Right lobe of liver (tissue), 6 donors: ENCODE measurements at places on chromosomes 1 and 21. TPM values are rescaled to one million over a fixed set of nuclear protein-coding genes. Genes with fewer than 3 reads are reported as not detected.

DNA sequence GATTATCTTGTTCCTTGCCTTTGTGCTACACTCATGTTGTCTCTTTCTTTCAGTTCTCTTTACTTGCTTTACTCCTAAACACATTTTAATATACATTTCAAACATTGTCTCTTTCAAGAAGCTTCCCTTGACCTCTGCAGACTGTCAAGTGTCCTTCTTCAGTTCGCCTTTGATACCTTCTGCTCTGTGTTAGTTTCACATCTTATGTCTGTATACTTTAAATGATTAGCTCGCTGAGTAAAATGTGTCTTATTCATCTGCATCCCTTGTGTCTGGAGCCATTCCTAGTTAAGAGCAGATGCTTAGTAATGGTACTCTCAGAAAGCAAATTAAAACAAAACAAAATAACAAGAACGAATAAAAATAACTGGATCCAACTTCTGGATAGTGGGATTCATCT, 303.3 kb downstream of the S1PR1 start:
- no peak for DNase-seq
- no peak overlapping the region for H3K4me3 ChIP-seq
- no peaks in the 10 kb centered on the region for H3K4me1 ChIP-seq
- no peaks in the 10 kb centered on the region for H3K36me3 ChIP-seq
- no peaks in the 10 kb centered on the region for H3K27me3 ChIP-seq
- H3K27ac ChIP-seq, result no peak overlapping the region

DNA sequence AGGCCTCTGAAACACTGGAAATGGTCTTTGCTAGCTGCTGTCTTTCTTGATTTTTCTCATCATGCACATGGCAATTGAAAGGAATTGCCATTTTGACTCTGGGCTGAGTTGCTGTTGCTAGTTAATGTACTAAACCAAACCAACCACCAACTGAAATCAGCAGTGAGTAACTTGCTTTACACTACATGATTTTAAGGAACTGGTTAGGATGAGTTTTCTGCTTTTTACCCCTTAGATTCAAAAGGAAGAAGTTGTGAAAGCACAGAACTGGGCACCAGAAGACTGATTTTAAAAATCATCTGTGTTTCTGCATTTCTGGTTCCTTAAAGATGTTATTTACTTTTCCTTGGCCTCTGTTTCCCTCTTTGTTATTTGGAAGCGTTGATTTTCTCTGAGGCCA, 361.9 kb downstream of the HLX start:
- DNase-seq, result no peak
- H3K36me3 ChIP-seq, result no peaks in the 10 kb centered on the region
- H3K27me3 ChIP-seq, result no peaks in the 10 kb centered on the region
- H3K4me3 ChIP-seq, result no peak overlapping the region
- H3K27ac ChIP-seq, result no peak overlapping the region

DNA sequence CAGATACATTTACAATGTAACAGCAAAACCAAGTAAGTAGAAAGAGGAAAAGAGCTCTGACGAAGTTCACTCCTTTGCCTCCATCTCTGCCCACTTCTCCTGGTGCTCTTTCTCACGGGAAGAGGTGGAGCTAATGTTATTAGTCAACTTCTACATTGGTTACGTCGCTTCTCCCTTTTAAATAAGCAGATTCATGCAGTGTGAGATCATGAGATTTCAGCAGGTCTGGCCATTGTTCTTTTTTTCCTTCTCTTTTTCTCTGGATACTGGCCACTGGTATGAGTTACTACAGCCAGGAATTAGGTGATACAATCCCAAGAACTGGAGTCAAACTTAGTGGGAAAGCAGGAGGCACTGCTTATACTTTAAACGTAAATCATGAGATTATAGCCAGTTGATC, 207.1 kb downstream of the AKT3 start:
- no peak overlapping the region for H3K4me3 ChIP-seq
- H3K27me3 ChIP-seq, result no peaks in the 10 kb centered on the region
- DNase-seq, result no peak
- no peak overlapping the region for H3K27ac ChIP-seq
- H3K36me3 ChIP-seq, result no peaks in the 10 kb centered on the region

GRCh38 chr21:15992171-15992570, 262.4 kb downstream of the USP25 start:
- no peaks in the 10 kb centered on the region for H3K36me3 ChIP-seq
- no peak overlapping the region for H3K27ac ChIP-seq
- DNase-seq, result no peak
- no peak overlapping the region for H3K4me3 ChIP-seq

- no peak for DNase-seq
- H3K27me3 ChIP-seq, result peaks cover 29% of the 10 kb centered on the region
- H3K4me1 ChIP-seq, result no peaks in the 10 kb centered on the region
Measured at GRCh38 chr1:47440599-47441081, 2.8 kb downstream of the FOXD2 start.

DNA sequence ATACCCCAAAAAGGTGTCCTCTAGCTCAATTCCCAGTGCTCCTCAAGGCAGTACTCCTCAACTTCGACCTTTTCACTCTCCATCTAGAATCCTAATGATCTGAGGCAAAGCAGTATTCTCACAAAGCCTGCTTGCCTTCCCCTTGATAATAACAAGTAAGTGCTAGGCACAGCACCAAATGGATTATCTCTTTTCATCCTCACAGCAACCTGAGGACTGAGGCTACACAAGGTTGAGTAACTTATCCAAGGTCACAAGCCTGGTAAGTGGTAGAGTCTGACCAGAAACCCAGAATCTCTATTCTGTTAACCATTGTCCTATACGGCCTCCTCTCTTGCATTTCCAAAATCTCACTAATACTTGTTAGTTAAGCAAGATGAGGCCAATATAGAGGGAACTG, 5.1 kb downstream of the SYDE2 start:
- H3K4me1 ChIP-seq, result no peaks in the 10 kb centered on the region
- DNase-seq, result no peak
- no peaks in the 10 kb centered on the region for H3K27me3 ChIP-seq
- H3K36me3 ChIP-seq, result no peaks in the 10 kb centered on the region

DNA sequence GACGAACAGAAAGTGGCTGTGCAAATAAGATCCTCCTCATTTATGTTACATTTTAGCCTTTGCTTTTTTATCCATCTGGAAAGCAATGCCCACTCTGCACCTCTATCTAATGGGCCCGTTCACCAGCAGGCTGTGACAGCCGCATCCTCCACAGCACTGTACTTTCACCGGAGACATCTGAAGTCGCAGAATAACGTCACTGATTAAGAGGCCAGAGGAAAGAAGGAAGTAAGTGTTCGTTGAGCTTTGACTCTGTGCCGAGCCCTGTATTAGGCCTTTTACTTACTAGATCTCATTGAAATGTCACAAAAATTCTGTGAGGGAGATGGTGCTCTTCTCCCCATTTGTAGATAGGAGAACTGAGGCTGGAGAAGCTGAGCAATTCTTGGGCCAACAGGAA, 62.3 kb downstream of the KAZN start:
- H3K4me1 ChIP-seq, result no peaks in the 10 kb centered on the region
- no peak for DNase-seq
- H3K4me3 ChIP-seq, result no peak overlapping the region
- H3K27ac ChIP-seq, result no peak overlapping the region
- no peaks in the 10 kb centered on the region for H3K36me3 ChIP-seq

DNA sequence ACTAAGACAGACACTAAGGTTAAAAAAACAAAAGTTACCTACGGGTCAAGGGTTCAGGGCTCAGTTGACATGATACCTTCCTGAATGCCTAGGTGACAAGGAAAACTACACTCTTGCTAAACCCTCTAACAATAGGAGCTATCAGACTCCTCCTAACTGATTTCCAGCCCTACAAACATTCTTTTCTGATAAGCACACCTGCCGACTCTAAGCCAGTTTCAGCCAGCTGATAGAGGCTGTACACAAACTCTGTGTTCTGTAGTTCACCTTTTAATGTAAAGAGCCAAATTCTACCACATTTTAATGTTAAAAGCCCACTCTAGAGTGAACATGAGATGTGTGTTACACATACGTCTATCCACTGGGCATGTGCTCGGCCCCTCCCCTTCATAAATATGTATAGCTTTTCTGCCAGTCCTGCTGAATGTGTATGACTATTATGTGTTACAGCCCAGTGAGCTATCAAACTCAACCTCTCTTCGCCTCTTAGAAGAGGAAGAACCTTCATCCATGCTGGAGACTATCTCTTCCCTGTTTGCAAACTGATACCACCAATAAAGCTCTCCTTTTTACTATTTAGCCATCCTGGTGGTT, 40.0 kb upstream of the FAM163A start:
- no peaks in the 10 kb centered on the region for H3K27me3 ChIP-seq
- no peak overlapping the region for H3K27ac ChIP-seq
- no peak for DNase-seq
- no peaks in the 10 kb centered on the region for H3K4me1 ChIP-seq
- no peaks in the 10 kb centered on the region for H3K36me3 ChIP-seq

GRCh38 chr1:172135076-172135672, 285.3 kb upstream of the C1orf105 start:
- no peaks in the 10 kb centered on the region for H3K4me1 ChIP-seq
- H3K27ac ChIP-seq, result no peak overlapping the region
- no peak for DNase-seq

GRCh38 chr1:66563094-66563800, 29.3 kb downstream of the SGIP1 start:
- no peaks in the 10 kb centered on the region for H3K27me3 ChIP-seq
- H3K4me3 ChIP-seq, result no peak overlapping the region
- no peak for DNase-seq
- no peaks in the 10 kb centered on the region for H3K36me3 ChIP-seq
- no peak overlapping the region for H3K27ac ChIP-seq

- DNase-seq, result no peak
- H3K4me1 ChIP-seq, result no peaks in the 10 kb centered on the region
- no peak overlapping the region for H3K4me3 ChIP-seq
- H3K27me3 ChIP-seq, result no peaks in the 10 kb centered on the region
Measured at GRCh38 chr1:162912061-162912667, 51.2 kb upstream of the CCDC190 start.

GRCh38 chr1:231170875-231171274, 9.0 kb downstream of the TRIM67 start:
- H3K27ac ChIP-seq, result no peak overlapping the region
- no peaks in the 10 kb centered on the region for H3K36me3 ChIP-seq
- no peaks in the 10 kb centered on the region for H3K4me1 ChIP-seq
- no peak for DNase-seq
- H3K27me3 ChIP-seq, result no peaks in the 10 kb centered on the region

- DNase-seq, result no peak
- H3K4me3 ChIP-seq, result no peak overlapping the region
- no peaks in the 10 kb centered on the region for H3K4me1 ChIP-seq
- no peaks in the 10 kb centered on the region for H3K36me3 ChIP-seq
- H3K27ac ChIP-seq, result no peak overlapping the region
Measured at GRCh38 chr1:14804626-14805025, 206.1 kb downstream of the KAZN start.

DNA sequence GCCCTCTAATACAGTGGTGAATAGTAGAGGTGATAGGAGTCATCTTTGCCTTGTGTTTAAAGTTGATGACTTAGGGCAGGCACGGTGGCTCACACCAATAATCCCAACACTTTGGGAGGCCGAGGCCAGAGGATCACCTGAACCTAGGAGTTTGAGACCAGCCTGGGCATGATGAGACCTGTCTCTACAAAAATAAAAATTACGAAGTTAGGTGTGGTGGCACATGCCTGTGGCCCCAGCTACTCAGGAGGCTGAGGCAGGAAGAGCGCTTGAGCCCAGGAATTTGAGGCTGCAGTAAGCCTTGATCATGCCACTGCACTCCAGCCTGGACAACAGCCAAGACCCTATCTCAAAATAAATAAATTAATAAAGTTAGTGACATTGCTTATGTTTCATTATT, 26.6 kb downstream of the CAPZA1 start:
- no peak for DNase-seq
- H3K36me3 ChIP-seq, result peaks cover 12% of the 10 kb centered on the region
- no peak overlapping the region for H3K27ac ChIP-seq
- no peaks in the 10 kb centered on the region for H3K4me1 ChIP-seq
- H3K27me3 ChIP-seq, result no peaks in the 10 kb centered on the region

DNA sequence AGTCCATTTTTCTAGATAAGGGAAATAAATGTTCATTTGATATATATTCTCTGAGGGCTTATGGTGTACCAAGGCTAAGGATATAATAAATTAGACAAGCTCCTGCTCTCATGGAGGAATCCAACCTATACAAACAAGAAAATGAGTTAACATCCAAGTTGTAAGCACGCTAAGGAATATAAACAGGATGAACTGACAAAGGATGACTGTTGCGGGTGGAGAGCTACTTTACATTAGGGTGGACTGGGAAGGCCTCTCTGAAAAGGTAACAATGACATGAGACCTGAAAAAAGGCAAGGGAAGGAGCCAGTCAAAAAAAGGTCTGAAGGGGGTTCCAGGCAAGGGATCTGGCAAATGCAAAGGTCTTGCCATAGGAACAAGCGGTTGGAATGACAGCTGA, 3.1 kb downstream of the BCAR3 start:
- no peak overlapping the region for H3K4me3 ChIP-seq

DNA sequence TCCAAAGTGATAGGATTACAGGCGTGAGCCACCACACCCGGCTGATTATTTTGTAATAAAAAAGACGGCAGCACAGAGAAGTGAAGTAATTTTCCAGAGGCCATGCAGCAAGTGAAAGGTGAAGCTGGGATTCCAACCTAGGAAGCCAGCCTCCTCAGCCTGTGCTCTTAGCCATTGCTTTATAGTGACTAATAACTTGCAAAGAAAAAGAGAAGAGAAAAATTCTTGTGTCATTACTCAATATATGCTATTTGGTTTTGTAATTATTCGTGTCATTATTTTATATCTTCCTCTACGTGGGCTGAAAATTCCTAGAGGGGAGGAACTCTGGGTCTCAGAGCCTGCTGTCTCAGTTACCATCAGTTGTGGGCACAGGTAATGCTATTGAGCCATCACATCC, 1.6 kb upstream of the IER5 start:
- H3K27ac ChIP-seq, result no peak overlapping the region
- H3K27me3 ChIP-seq, result no peaks in the 10 kb centered on the region
- no peak for DNase-seq
- no peak overlapping the region for H3K4me3 ChIP-seq
- H3K36me3 ChIP-seq, result no peaks in the 10 kb centered on the region
- H3K4me1 ChIP-seq, result peaks cover 6% of the 10 kb centered on the region

- no peaks in the 10 kb centered on the region for H3K27me3 ChIP-seq
- peak; percentile 87 for DNase-seq
- H3K36me3 ChIP-seq, result peaks cover 3% of the 10 kb centered on the region
- peaks cover 27% of the 10 kb centered on the region for H3K4me1 ChIP-seq
Measured at GRCh38 chr1:156727926-156728598, at the start of gene METTL25B. Gene METTL25B, plus strand, starts transcription at chr1:156728469. Its CDS starts 636 bp downstream, at chr1:156729105.

The BRDT gene
- not detected for total RNA-seq

The LRRC38 gene
- total RNA-seq, result not detected

The CXADR gene
- 22.9 TPM for total RNA-seq

The ADCY10 gene
- 0.68 TPM for total RNA-seq

The ZNF692 gene
- total RNA-seq, result 13.5 TPM

The SYT14 gene
- total RNA-seq, result not detected

The RXRG gene
- total RNA-seq, result 0.26 TPM

The PAX7 gene
- total RNA-seq, result not detected

The CLEC20A gene
- not detected for total RNA-seq

The PIGC gene
- total RNA-seq, result 8.4 TPM

The KCNK1 gene
- 7.6 TPM for total RNA-seq
